ENCODE measurements at places on chromosomes 1 and 21.

DNA sequence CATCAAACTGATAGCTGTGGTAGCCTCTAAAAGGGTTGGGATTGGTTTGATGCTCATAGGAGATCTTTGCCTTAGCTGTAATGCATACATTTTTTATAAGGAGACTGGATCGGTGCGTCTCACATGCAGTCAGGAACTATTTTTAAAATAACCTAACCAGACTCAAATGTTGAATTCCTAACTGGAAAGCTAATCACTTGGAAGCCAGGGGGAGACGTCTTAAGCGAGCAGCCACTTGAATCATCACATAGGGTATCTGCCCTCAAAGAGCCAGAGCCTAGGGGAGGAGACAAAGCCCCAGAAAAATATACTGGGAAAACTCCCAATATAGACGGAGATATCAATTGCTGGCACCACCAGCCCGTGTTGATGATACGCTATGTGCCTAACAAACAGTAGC, 61.7 kb upstream of the PUM1 start:
- DNase-seq = no peak

DNA sequence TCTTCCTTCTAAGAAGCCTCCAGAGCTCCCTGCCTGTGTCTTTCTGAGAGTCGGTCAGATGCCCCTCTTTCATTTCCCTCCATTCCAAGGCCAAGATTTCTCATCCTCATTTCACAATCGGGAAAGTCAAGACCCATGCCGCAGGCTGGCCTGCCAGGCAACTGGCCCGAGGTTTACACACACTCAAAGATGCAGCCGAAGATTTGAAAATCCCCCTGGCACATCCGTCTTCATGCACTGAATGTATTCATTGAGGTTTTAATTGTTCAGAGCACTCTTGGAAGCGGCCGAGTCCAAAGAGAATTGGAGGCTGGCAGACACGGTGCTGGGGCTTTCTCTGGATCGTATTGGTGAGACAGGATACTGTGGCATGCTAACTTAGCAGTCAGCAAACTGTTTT, 29.1 kb upstream of the SRP9 start:
- DNase-seq = no peak

- DNase-seq = peak; percentile 37
Measured at GRCh38 chr1:36989241-36989640, 45.1 kb downstream of the GRIK3 start.

GRCh38 chr1:147560765-147561471, 19.6 kb downstream of the BCL9 start:
- DNase-seq = no peak

DNA sequence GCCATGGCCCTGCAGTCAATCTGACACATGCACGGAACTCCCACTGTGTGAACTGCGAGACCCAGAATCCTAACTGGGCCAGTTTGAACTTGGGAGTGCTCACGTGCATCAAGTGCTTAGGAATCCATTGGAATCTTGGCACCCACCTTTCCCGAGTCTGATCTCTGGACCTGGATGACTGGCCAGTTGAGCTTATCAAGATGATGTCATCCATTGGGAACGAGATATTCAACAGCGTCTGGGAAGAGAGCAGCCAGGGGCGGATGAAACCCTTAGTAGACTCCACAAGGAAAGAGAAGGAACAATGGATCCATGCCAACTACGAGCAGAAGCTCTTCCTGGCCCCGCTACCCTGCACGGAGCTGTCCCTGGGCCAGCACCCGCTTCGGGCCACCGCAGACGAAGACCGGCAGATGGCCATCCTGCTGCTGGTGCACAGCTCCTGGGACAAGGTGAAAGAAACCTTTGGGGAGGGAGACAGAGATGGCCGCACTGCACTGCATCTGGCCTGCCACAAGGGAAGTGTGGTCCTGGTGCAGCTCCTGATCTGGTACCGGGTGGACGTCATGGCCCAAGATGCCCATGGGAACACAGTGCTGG, 3.1 kb upstream of the TDRD5 start:
- no peak for DNase-seq

- no peak for DNase-seq
Measured at GRCh38 chr1:39952359-39953110, 2.4 kb upstream of the MFSD2A start.

GRCh38 chr1:220682901-220683576, 7.1 kb upstream of the C1orf115 start:
- no peak for DNase-seq

- no peak for DNase-seq
Measured at GRCh38 chr1:201013031-201013485, 10.5 kb downstream of the KIF21B start.

DNA sequence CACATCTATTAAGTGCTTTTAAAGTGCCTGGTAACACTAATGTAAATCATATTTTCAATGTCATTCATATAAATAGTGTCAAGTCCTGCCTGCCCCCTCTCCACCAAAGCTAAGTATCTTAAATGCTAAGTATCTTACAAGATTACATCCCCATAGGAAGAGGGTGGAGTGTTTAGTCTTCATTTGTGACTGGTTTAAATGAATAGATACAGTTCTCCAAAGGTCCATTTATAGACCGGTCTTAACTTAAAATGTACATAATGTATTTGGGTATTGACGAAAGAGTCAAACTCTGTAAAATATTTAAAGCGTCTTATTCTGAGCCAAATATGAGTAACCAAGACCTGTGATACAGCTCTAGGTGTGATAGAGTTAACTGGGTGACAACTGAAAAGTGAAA, 60.2 kb downstream of the POU2F1 start:
- no peak for DNase-seq

GRCh38 chr1:200081151-200081968, 53.9 kb downstream of the NR5A2 start:
- no peak for DNase-seq

DNA sequence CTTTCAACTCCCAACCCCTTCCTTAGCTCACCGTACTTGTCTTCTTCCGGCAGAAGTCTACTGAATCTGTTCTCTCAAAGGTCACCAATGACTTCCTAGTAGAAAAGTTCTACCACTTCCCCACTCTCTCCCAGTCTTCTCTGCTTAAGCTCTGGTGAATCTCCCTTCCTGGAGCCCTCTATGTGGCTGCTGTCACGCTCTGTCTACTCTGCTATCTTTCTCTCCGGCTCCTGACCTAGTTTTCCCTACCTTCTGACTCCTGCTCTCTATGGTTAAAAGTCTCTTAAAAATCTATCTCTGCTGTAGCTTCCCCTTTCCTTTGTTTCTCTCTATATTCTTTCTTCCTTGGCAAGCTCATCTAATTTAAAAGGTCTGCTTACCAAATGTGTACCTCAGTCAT, 350.1 kb upstream of the GREM2 start:
- DNase-seq = no peak

DNA sequence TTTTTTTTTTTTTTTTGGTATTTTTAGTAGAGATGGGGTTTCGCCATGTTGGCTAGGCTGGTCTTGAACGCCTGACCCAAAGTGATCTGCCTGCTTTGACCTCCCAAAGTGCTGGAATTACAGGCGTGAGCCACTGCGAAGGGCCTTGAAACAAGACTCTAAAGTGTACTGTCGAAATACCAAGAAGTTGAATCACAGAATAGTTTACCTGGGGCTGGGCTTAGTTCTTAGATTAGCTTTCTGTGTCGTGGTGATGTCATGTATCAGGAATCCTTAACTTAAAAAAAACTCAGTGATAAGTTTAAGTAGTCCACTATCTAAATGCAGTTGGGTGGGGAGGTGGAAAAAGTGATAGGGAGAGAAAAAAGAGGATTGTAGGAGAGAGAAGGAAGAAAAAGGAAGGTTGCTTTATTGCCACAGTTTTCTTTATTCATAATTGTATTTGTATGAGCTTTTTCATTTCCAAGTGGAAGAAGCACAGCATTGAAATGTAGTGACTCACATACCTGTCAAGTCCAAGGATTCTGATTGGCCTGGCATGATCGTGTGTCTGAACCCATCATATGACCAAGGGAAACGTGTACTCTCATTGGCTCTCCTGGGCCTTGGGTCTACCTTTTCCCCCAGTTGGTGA, 13.4 kb downstream of the ITSN1 start:
- DNase-seq = no peak

- no peak for DNase-seq
Measured at GRCh38 chr1:226634611-226635246, 86.2 kb downstream of the STUM start.

DNA sequence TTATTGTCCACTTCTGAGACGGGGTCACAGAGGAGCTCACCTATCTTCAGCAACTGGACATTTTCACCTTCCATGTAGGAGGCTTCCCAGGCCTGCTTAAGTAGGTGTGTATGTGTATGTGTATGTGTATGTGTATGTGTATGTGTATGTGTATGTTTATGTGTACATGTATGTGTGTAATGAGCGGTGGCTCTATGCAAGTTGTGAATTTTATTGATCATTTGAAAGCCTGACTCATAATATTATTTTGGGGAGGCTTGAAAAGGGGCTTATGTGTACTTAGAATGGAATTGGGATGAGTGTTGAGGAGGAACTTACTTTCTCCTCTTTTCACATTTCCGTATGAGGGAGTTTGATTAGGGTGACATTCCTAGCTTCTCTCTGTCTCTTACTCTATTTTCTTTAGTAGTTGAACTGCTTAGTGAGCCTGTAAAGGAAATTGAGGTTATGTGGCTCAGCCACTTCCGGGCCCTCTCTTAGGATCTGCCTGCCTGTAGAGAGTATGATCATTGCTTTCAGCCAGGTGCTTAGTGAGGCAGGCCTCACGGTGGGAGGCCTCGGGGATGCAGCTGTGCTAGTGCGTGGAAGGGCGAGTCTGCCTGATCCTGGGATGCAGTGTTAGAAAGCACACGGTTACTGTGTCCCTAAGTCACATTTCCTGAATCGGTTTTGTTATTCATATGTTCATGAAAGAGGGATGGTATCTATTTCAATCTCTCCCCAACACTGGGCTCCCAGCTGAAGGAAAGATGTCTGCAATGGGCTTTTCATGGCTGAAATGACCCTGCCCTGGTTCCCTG, 61.0 kb downstream of the IER5 start:
- DNase-seq = no peak

Measured in substantia nigra (tissue), 51 donors.